ENCODE measurements at places on chromosomes 1 and 21. TPM values are rescaled to one million over a fixed set of nuclear protein-coding genes. Genes with fewer than 3 reads are reported as not detected.

The ARTN gene
- total RNA-seq = not detected

The PTGFR gene
- 0.32 TPM for total RNA-seq

The SLC6A9 gene
- total RNA-seq = 21.7 TPM

The ASCL5 gene
- not detected for total RNA-seq

The DUSP10 gene
- total RNA-seq = 2.9 TPM

The BMP8A gene
- total RNA-seq = 0.90 TPM

The TSSK3 gene
- total RNA-seq = 0.32 TPM

The OR10J1 gene
- not detected for total RNA-seq

The S100A7A gene
- not detected for total RNA-seq
